ENCODE measurements at places on chromosomes 11 and 22.

GRCh38 chr11:62513626-62514025, 33.0 kb downstream of the AHNAK start:
- no peak for DNase-seq

GRCh38 chr22:26561756-26562417, 28.0 kb downstream of the TPST2 start:
- no peak for DNase-seq

DNA sequence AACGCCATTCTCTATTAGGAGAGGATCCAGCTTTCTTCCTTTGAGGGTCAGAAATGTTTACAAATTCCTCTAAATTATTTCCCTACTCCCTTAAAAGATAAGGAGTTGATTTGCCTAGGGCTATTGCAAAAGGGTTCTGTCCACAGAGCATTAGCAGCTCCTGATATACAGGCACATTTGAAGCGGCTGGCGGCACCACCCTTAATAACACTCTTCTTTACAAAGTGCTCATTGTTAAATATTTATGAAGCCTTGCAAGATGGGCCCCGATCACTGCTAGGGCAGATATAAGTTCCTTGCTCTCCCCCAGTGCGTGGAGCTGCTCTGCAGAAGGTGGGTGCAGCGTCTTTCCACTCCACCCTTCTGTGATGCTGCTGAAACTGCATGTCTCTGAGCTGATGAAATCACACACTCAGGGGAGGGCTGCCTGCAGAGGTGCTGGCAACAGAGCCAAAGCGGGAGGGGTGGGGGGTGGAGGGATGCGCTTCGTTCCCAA, 116.7 kb upstream of the NTM start:
- DNase-seq: no peak

GRCh38 chr11:94885133-94885532, 88.2 kb downstream of the CWC15 start:
- no peak for DNase-seq

- DNase-seq: no peak
Measured at GRCh38 chr11:104529213-104529612, 365.3 kb upstream of the PDGFD start.

Data from T follicular helper cell (primary cell).